ENCODE measurements at places on chromosomes 4 and X. TPM values are rescaled to one million over a fixed set of nuclear protein-coding genes. Genes with fewer than 3 reads are reported as not detected.

DNA sequence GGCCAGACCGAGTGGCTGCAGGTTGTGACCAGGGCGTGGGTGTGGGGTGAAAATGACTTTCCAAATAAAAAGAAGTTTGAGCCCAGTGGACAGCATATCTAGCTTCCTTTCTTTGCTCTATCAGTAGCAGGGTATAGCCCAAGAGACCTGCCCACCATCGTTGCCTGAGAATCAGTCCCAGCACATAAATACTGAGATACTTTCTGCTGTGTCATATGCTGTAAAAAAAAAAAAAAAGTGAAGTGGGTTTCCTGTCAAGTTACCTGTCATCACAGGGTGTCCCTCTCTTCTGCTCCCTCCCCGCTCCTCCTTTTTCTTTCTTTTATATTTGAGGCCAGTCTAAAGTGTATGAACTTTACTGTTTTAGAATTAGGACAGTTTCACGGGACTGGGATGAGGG lies 330.3 kb upstream of the BOD1L1 start:
- no peak for DNase-seq

- no peak for DNase-seq
These were observed 101.4 kb downstream of the TBC1D19 start for GRCh38 chr4:26685250-26685649.

- no peak for DNase-seq
These were observed 29.1 kb downstream of the NAF1 start for GRCh38 chr4:163137581-163137980.

DNA sequence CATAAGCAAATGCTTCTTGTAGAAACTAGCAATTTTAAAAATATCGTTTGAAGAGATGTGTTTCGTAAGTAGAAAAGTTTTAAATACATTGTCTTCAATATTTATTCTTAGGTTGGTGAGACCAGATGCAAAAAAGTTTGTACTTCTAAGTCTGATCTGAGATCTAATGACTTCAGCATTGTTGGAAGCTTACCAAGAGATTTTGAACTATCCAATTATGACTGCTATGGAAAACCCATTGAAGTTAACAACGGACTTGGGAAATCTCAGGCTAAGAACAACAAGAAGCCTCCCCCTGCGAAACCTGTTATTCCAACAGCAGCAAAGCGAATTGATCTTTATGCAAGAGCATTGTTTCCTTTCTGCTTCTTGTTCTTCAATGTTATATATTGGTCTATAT lies 50.2 kb upstream of the GRIA2 start:
- DNase-seq = no peak

GRCh38 chr4:186307916-186308315 lies 41.9 kb downstream of the F11 start:
- no peak for DNase-seq

DNA sequence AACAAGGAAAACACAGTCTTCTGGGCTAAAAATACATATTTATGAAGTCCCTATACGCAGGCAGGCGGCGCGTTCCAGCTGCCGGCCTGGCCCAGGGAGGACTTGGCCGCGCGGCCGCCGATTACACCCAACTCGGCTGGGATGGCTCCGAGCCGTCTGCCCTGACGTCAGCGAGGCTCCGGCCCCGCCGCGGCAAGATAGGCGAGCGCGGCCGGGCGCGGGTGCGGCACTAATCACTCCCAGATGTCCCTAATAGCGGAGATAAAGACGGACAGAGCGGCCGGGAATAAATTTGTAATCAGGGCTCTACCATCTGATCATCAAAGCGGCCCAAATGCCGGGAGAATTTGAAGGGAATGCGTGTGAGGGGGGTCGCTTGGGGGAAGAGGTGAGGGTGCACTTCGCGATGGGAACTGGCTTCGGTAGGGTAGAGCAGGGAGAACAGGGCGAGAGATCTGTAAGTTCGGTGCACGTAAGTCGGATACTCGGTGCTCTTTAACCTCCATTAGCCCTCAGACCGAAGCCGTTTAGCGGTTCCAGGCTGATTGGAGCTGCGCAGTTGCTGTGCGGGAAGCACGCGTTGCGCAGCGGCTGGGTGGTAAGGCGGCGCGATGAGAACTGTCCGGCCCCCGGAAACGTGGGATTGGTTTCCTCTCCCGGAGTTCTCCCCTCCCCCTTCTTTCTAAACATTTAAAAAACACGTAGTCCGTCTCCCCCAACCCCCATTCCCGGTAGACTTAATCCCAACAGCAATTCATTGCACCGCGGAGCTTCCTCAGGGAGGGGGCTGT lies 7.7 kb downstream of the HAND2 start:
- no peak for DNase-seq

GRCh38 chr4:10015140-10015753 lies 6.0 kb downstream of the SLC2A9 start:
- DNase-seq = peak; percentile 76

RENBP gene
- total RNA-seq = 12.4 TPM

DNA sequence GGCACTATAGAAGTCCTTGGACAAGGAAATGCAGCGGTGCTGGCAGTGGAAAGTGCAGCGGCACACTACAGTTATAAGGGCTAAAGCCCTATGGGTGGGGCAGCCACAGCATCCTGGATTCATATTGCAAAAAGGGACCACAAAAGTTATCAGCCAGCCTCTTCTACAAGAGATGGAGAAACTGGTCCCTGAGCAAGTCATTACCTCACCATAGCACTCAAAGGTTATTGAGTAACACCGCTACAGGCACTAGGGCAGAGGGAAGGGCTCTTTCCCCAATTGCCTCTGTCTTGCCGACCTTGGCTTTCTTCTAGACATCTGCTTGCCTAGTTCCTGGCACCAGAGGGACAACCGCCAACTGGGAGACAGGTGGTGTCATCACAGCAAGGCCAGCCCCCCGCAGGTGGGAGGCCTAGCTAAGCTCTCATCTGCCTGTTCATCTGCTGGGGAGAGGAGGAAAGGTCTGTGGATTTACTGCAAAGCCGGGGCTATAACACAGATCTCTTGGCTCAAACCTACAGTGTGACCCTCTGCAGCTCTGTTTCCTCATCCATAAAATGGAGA lies 600.0 kb downstream of the BCOR start:
- no peak for DNase-seq

CFAP99 gene
- 0.90 TPM for total RNA-seq

GRCh38 chr4:104989371-104989770 lies 157.3 kb upstream of the TET2 start:
- DNase-seq = no peak

- DNase-seq = no peak
These were observed 281.3 kb downstream of the C4orf33 start for GRCh38 chr4:129377131-129377845.

TASL gene
- total RNA-seq = 0.59 TPM

NAP1L3 gene
- 138 TPM for total RNA-seq

GRCh38 chrX:133637765-133638164 lies 222.5 kb upstream of the GPC4 start:
- no peak for DNase-seq

DNA sequence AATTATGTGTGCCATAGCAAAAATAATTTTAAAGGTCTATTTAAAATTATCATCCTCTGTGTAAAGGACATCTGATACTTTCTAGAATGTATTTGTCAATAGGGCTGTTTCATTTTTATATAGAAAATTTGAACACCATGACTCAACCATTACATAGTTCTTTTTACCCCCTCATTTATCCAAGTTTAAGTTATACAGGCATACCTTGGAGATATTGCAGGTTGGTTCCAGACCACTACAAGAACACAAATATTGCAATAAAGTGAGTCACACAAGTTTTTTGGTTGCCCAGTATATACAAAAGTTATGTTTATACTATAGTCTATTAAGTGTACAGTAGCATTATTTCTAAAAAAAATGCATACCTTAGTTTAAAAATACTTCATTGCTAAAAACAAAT lies 130.4 kb downstream of the MSL3 start:
- no peak for DNase-seq

- DNase-seq = no peak
These were observed 54.3 kb downstream of the CHST7 start for GRCh38 chrX:46627711-46628419.

- DNase-seq = no peak
These were observed 26.1 kb downstream of the PALLD start for GRCh38 chr4:168522829-168523489.

GRCh38 chrX:39205467-39205866 lies 404.2 kb downstream of the MID1IP1 start:
- DNase-seq = no peak

MAGIX gene
- 3.7 TPM for total RNA-seq

CXCL11 gene
- total RNA-seq = 0.44 TPM

- peak; percentile 41 for DNase-seq
These were observed 202.9 kb upstream of the BOD1L1 start for GRCh38 chr4:13830449-13830848.

AKAP4 gene
- not detected for total RNA-seq

DNA sequence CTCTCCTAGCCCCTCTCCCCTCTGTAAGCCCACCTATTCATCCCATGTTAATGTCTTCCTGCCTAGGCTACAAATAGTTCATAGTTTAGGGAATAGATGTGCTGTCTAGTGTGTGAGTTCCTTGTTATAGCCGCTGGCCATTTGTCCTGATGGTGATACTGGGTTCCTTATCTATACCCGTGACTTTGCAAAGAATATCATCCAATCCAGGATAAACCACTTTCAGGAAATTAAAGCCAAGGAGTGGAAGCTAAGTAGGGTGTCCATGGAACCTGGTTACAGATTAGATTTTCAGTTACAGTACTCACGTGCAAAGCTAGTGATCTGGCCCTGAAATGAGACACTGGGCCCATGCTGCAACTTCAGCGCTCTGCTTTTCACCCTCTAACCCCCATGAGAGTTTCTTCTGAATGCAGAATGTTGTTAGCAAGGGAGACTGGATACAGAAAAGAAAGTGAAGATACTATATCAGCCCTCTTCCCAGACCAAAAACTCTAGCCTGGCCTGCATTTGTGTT lies 111.4 kb downstream of the TMEM164 start:
- DNase-seq = no peak

DNA sequence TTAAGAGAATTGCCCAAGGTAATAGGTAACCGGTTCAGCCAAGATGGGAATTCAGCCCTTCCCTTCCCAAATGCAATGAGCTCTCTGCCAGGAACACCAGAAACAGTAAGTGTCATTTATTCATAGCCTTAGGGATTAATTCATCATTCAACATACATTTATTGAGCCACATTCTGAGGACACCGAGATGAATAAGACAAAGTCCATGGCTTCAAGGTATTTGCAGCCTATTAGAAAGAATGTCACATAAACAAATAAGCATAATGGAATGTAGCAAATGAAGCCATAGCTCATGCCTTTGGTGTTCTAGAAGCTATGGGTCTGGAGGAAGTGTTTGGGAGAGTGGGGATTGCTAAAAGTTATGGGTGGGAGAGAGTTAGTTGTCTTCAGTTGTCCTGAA lies 6.3 kb upstream of the TAB3 start:
- DNase-seq = no peak

DNA sequence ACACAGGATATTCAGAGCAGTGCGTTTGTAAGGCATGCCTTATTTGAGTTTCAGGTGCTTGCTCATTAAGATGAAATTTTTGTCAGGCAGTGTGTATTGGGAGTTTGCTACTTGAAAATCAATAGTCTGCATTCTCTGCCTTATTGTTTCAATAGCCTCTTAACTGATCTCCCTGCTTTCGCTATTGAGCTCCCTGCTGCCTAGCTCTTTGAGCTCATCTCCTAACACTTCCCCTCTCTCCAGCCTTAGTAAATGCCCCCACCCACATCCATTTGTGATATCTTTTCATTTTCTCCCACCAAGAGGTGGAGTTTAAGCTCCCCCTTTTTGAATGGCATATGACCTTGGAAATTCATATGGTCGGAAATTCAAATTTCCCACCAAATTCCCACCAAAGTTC lies 256.6 kb downstream of the IL1RAPL1 start:
- DNase-seq = no peak

DNA sequence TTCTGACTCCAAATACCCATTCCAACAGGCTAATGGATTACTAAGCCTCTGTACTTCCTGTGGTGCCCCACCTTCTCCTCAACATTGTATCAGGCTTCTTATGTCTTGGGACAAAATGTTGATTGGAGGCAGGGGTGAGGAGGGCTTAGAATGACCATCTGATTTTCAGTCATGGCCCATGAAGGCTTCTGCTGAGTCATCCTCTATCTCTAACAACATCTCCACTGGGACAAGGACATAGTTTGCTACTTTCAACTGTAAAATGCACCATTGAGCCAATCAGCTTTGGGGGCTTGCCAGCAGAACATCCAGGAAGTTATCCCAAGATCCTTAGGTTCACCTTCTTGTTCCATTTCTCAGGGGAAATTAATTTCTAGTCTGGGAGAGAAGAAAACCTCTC lies 29.5 kb downstream of the MAGEB17 start:
- DNase-seq = no peak

- DNase-seq = no peak
These were observed 7.6 kb downstream of the FABP2 start for GRCh38 chr4:119314356-119314755.

All from dorsolateral prefrontal cortex (tissue), 122 donors.